ENCODE measurements at places on chromosomes 13 and 19. TPM values are rescaled to one million over a fixed set of nuclear protein-coding genes. Genes with fewer than 3 reads are reported as not detected.

DNA sequence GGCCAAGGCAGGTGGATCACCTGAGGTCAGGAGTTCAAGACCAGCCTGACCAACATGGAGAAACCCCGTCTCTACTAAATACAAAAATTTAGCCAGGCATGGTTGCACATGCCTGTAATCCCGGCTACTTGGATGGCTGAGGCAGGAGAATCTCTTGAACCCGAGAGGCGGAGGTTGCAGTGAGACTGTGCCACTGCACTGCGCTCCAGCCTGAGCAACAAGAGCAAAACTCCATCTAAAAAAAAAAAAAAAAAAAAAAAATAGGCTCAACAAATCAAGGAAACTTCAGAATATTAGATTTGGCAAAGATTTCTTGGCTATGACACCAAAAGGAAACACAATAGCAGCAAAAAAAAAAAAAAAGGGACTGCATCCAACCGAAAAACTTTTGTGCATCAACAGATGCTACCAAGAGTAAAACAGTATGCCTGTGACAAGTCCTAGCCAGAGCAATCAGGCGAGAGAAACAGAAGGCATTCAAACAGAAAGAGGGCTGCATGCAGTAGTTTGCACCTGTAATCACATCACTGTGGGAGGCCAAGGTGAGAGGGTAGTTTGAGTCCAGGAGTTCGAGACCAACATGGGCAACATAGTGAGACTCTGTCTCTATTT, 23.8 kb downstream of the ZNF160 start:
- H3K4me3 ChIP-seq: no peak overlapping the region
- no peaks in the 10 kb centered on the region for H3K27me3 ChIP-seq
- no peak overlapping the region for H3K27ac ChIP-seq
- peaks cover 99% of the 10 kb centered on the region for H3K36me3 ChIP-seq
- H3K4me1 ChIP-seq: no peaks in the 10 kb centered on the region

DNA sequence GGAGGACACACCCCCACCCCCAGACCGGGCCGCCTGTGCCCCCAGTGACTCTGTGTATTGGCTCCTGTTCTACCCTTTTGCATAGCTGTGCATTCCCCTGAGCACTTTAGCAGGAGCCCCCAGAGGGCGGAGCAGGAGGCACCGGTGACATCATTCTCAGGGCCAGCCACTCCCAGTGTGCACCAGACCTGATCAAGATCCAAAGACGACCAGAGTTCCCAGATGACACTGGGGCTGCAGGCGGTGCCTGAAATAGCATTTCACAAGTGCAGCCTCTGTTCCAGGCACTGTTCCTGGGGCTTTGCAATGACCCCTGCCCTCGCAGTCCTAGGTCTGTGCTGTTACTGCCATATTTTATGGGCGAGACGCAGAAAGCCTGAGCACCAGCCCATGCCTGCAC, 14.5 kb upstream of the PTPRS start:
- no peaks in the 10 kb centered on the region for H3K4me1 ChIP-seq
- peaks cover 2% of the 10 kb centered on the region for H3K27me3 ChIP-seq
- no peak overlapping the region for H3K27ac ChIP-seq
- no peak overlapping the region for H3K4me3 ChIP-seq
- DNase-seq: no peak

GRCh38 chr13:28494504-28494777, 487 bp downstream of the FLT1 start:
- peak overlapping the region; percentile 75 for H3K4me3 ChIP-seq
- peaks cover 22% of the 10 kb centered on the region for H3K4me1 ChIP-seq
- peaks cover 21% of the 10 kb centered on the region for H3K36me3 ChIP-seq

GRCh38 chr13:113053801-113054604, 51.6 kb upstream of the F7 start:
- H3K36me3 ChIP-seq: no peaks in the 10 kb centered on the region
- no peaks in the 10 kb centered on the region for H3K4me1 ChIP-seq
- no peak overlapping the region for H3K27ac ChIP-seq
- H3K27me3 ChIP-seq: no peaks in the 10 kb centered on the region

DNA sequence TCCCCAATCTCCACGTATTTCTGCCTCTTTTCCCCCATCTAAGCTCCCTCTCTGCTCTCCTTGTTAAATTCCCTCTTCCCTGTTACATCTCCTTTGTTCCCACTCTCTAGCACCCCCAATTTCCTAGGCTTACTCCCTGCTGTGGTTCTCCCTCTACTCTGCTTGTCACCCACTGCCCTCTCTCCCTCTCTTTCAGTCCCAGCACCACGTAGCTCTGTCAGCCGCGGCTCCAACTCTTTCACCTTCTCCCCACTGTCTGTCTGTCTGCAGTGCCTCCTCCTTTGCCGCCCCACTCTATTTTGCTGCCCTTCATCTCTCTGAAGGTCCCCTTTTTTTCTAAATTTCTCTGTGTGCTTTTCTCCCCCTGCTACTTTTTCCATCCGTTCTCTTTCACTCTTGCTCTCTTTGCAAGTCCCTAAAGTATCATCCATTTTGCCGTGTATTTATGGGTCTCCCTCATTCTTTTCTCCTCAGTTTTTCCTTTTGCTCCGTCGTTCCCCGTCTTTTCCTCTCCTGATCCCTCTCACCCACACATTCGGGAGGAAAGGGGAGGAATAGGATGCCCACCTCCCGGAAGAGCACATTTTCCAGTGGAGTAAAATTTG, 937 bp downstream of the ZNF841 start:
- no peak for DNase-seq
- peak overlapping the region; percentile 96 for H3K4me3 ChIP-seq
- peaks cover 62% of the 10 kb centered on the region for H3K36me3 ChIP-seq
- H3K4me1 ChIP-seq: peaks cover 15% of the 10 kb centered on the region

DNA sequence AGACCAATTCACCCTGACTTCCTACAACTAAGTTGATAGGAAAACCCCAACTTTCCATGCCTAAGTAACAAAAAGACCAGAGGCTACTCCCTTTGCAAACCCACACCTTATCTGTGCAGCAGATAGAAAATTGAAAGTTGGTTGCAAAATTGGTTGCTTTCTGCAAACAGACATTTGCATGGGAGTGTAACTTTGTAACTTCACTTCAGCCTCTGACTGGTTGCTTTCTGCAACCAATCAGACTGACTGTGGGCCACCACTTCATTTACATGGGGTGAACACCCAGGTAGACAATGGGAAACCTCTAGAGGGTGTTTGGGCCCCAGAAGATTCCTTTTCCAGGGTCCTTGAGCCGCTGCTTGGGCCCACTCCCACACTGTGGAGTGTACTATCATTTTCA, 9.8 kb downstream of the TEX30 start:
- H3K4me3 ChIP-seq: no peak overlapping the region
- H3K4me1 ChIP-seq: peaks cover 4% of the 10 kb centered on the region
- H3K27ac ChIP-seq: no peak overlapping the region
- DNase-seq: no peak

DNA sequence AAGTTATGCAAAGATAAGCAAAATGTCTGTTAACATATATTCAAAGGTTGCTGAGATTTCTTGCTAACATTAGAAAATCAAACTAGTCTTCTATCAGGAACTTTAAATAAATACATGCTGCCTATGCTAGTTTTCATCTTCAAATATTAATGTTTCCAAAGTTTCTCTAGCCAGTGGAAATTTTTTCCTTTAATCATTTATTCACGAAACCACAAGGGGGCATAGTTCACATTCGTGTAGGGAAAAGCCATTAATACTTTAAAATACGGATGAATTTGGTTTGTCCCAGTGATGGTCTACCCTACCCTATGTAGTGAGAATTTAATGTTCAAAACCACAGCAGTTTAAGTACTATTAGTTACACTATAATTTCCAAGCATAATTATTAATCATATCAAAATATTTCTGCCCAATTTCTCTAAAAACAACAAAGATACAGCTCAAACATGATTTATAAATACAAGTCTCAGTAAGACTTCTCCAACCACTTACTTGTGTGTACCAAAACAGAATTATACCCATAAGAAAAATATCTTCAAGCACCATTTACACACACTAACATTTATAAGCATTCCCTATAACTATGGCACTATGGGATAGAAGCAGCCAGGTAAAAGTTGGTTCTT, 16.2 kb downstream of the NUFIP1 start:
- peaks cover 5% of the 10 kb centered on the region for H3K4me1 ChIP-seq
- peaks cover 19% of the 10 kb centered on the region for H3K36me3 ChIP-seq
- DNase-seq: no peak
- H3K4me3 ChIP-seq: no peak overlapping the region
- H3K27me3 ChIP-seq: no peaks in the 10 kb centered on the region

GRCh38 chr13:24386816-24387708, 77.7 kb downstream of the C1QTNF9 start:
- H3K27me3 ChIP-seq: no peaks in the 10 kb centered on the region
- H3K36me3 ChIP-seq: no peaks in the 10 kb centered on the region
- no peak overlapping the region for H3K27ac ChIP-seq

GRCh38 chr19:10145031-10145430, 25.3 kb upstream of the EIF3G start:
- peaks cover 81% of the 10 kb centered on the region for H3K36me3 ChIP-seq
- no peak overlapping the region for H3K4me3 ChIP-seq
- H3K27me3 ChIP-seq: no peaks in the 10 kb centered on the region

GRCh38 chr13:51330791-51331190, 8.7 kb upstream of the SERPINE3 start:
- H3K4me3 ChIP-seq: peak overlapping the region; percentile 19
- peaks cover 10% of the 10 kb centered on the region for H3K27me3 ChIP-seq
- H3K4me1 ChIP-seq: peaks cover 22% of the 10 kb centered on the region
- no peaks in the 10 kb centered on the region for H3K36me3 ChIP-seq
- peak overlapping the region; percentile 73 for H3K27ac ChIP-seq

DNA sequence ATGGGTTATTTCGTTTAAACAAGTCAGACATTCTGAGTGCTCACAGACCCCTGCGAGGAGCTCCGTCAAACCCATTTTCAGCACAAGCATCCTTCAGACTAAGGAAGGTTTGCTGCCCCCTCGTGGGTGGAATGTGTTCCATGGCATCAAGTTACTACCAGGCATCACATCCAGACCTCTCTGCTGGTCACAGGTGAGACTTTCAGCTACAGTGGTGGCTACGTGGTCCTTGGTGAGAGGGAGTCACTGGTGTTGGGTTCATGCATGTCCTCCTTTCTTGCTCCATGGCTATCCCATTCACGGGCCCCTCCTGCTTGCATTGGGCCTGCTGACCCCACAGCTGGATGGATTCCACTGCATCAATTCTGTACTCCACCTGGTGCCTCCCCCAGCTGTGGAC, 9.1 kb upstream of the LILRB5 start:
- peak; percentile 46 for DNase-seq
- H3K4me3 ChIP-seq: no peak overlapping the region
- H3K27ac ChIP-seq: no peak overlapping the region
- no peaks in the 10 kb centered on the region for H3K36me3 ChIP-seq

- no peaks in the 10 kb centered on the region for H3K4me1 ChIP-seq
- no peak for DNase-seq
- no peak overlapping the region for H3K27ac ChIP-seq
- H3K36me3 ChIP-seq: no peaks in the 10 kb centered on the region
Measured at GRCh38 chr13:73146707-73147106, 87.9 kb downstream of the KLF5 start.

DNA sequence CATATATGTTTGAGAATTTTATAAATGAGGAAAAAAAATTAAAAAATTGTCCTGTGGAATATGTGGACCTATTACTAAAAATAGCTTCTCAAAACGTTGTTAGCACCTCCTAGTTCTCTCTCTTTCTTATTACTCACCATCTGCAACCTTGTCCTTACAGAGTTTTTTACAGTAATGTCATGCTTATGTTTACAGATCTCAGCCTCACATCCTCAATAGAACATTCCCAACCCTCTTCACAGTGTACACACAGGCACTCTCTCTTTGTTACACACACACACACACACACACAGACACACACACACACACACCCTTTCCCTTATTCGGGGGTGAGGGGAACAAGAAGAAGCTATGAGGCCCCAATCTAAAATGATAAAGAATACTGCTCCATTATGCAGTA, 197.7 kb downstream of the SLITRK6 start:
- H3K4me1 ChIP-seq: no peaks in the 10 kb centered on the region
- no peaks in the 10 kb centered on the region for H3K36me3 ChIP-seq
- no peaks in the 10 kb centered on the region for H3K27me3 ChIP-seq
- no peak overlapping the region for H3K4me3 ChIP-seq

DNA sequence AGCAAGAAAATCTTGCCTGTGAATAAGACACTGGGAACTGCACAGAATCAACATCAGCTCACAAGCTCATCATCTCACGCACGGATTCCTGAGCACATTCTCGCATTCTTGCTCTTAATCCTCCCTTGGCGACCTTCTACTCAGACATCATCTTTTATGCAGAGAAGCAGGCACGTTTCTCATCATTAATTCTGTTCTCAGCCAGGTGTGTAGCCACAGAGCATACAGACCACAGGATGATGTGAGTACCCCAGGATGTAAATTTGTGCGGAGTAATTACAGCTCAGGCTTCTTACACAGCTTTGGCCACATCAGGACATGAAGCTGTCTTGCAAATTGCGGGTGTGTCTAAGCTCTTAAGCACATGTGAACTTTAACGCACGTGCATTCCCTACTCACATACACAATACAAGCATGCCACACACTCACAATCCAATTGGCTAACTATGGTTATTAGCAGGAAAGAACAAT, 36.5 kb upstream of the SACS start:
- H3K4me3 ChIP-seq: no peak overlapping the region
- H3K36me3 ChIP-seq: no peaks in the 10 kb centered on the region
- no peak for DNase-seq
- H3K4me1 ChIP-seq: peaks cover 7% of the 10 kb centered on the region
- H3K27ac ChIP-seq: no peak overlapping the region
- peaks cover 33% of the 10 kb centered on the region for H3K27me3 ChIP-seq

- H3K4me3 ChIP-seq: no peak overlapping the region
- peaks cover 5% of the 10 kb centered on the region for H3K4me1 ChIP-seq
- no peaks in the 10 kb centered on the region for H3K27me3 ChIP-seq
- no peaks in the 10 kb centered on the region for H3K36me3 ChIP-seq
- no peak overlapping the region for H3K27ac ChIP-seq
- DNase-seq: peak; percentile 62
Measured at GRCh38 chr19:47296036-47296435, 13.6 kb upstream of the C5AR1 start.

DNA sequence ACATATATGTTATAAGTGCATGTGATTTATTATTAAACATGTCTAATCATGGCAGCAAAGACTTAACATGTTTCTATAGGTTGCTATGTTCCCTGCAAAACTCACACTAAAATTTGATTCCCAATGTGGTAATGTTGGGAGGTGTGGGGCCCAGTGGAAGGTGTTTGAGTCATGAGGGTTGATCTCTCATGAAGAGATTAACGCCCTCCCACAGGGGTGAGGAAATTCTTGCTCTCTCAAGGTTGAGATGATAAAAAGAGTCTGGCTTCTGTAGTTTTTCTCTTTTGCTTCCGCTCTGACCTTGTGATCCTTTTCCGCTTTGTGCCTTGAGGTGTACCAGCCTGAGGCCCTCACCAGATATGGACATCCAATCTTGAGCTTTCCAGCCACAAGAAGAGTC, 737.5 kb upstream of the SLITRK5 start:
- no peaks in the 10 kb centered on the region for H3K27me3 ChIP-seq
- H3K27ac ChIP-seq: no peak overlapping the region
- no peak for DNase-seq
- H3K36me3 ChIP-seq: no peaks in the 10 kb centered on the region
- no peaks in the 10 kb centered on the region for H3K4me1 ChIP-seq

- no peak for DNase-seq
- no peak overlapping the region for H3K4me3 ChIP-seq
- no peak overlapping the region for H3K27ac ChIP-seq
- no peaks in the 10 kb centered on the region for H3K36me3 ChIP-seq
Measured at GRCh38 chr13:109371066-109371465, 415.3 kb downstream of the IRS2 start.

- H3K27me3 ChIP-seq: peaks cover 5% of the 10 kb centered on the region
- H3K36me3 ChIP-seq: peaks cover 3% of the 10 kb centered on the region
- peak overlapping the region; percentile 86 for H3K27ac ChIP-seq
- peak overlapping the region; percentile 71 for H3K4me3 ChIP-seq
- H3K4me1 ChIP-seq: peaks cover 35% of the 10 kb centered on the region
Measured at GRCh38 chr13:32905063-32905863, 111.0 kb upstream of the KL start.

PLVAP gene
- not detected for total RNA-seq

CSNK1G2 gene
- 90.7 TPM for total RNA-seq

OR7A5 gene
- not detected for total RNA-seq

SPACA6 gene
- 10.9 TPM for total RNA-seq

All from activated T-helper 2 cell treated with anti-CD3 and anti-CD28 coated beads, Interferon-gamma antibody, Interleukin-2, Interleukin-4, amounts not matched to agents 10 μg/mL and 5 μg/mL and 100 μg/mL, durations not matched to agents 14 hours and 24 hours and 36 hours (primary cell).